CD4-positive, alpha-beta T cell (primary cell): ENCODE measurements at places on chromosomes 3 and 15. TPM values are rescaled to one million over a fixed set of nuclear protein-coding genes. Genes with fewer than 3 reads are reported as not detected.

Gene XYLB
- total RNA-seq: 0.25 TPM

Gene PFKFB4
- 0.98 TPM for total RNA-seq

Gene SMAD6
- total RNA-seq: 0.69 TPM

Gene LRRC3B
- not detected for total RNA-seq

Gene FOXL2NB
- not detected for total RNA-seq

Gene THPO
- not detected for total RNA-seq

Gene CP
- total RNA-seq: not detected

Gene CCR1
- total RNA-seq: 0.34 TPM

Gene CEP97
- total RNA-seq: 6.6 TPM

Gene RGMA
- not detected for total RNA-seq

Gene GP5
- 3.3 TPM for total RNA-seq

Gene PCSK6
- 0.28 TPM for total RNA-seq

Gene KCNMB2
- not detected for total RNA-seq

Gene SUSD5
- not detected for total RNA-seq
